Progenitor cell of endocrine pancreas (in vitro differentiated cells): ENCODE measurements at places on chromosomes 3 and 15. TPM values are rescaled to one million over a fixed set of nuclear protein-coding genes. Genes with fewer than 3 reads are reported as not detected.

GRCh38 chr3:138210528-138210927, 23.4 kb downstream of the ARMC8 start:
- DNase-seq: no peak

DNA sequence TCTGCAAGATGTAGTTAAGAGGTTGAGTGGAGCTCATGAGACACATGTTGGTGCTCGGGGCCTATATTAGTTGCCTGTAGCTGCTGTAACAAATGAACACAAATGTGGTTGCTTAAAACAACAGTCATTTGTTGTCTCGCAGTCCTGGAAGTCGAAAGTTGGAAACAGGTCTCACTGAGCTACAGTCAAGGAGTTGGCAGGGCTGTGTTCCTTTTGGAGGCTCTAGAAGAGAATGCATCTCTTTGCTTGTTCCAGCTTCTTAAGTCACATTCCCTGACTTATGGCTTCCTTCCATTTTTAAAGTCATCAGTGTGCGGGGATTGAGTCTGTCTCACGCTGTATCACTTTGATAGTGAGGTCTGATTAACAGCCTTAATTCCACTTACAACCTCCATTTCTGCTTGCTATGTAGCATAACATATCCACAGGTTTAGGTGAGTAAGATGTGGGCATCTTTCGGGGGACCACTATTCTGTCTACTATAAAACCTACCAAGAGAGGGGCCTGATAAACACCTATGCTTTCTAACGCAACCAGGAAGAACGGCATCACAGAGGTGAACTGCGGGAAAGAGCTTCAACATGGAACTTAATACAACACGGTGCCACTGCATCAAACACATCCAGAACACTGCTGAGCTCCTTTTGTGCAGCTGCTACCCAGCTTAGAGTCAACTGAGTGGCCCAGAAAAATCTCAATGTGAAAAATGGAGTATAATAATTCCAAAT, 119.4 kb downstream of the ATP10A start:
- no peak for DNase-seq

- no peak for DNase-seq
Observed at GRCh38 chr3:135514060-135514448, 451.5 kb upstream of the PPP2R3A start.

- no peak for DNase-seq
Observed at GRCh38 chr15:100628746-100629145, 26.4 kb downstream of the ASB7 start.

ANKRD34C gene
- not detected in 2 replicates for total RNA-seq
